Uterus (tissue), 4 donors: ENCODE measurements at places on chromosomes 12 and 14. TPM values are rescaled to one million over a fixed set of nuclear protein-coding genes. Genes with fewer than 3 reads are reported as not detected.
A peak's percentile ranks its signal among the peaks of the same experiment; 100 is the strongest.

GRCh38 chr12:29893002-29893401, 109.3 kb upstream of the TMTC1 start:
- no peaks in the 10 kb centered on the region for H3K36me3 ChIP-seq
- H3K4me1 ChIP-seq = no peaks in the 10 kb centered on the region
- no peaks in the 10 kb centered on the region for H3K27me3 ChIP-seq
- no peak overlapping the region for H3K4me3 ChIP-seq

- peak; percentile 50 for DNase-seq
- H3K27ac ChIP-seq = no peak overlapping the region
- H3K36me3 ChIP-seq = no peaks in the 10 kb centered on the region
- no peaks in the 10 kb centered on the region for H3K27me3 ChIP-seq
- no peak overlapping the region for H3K4me3 ChIP-seq
These were observed 14.7 kb upstream of the TEAD4 start for GRCh38 chr12:2944401-2945047.

DNA sequence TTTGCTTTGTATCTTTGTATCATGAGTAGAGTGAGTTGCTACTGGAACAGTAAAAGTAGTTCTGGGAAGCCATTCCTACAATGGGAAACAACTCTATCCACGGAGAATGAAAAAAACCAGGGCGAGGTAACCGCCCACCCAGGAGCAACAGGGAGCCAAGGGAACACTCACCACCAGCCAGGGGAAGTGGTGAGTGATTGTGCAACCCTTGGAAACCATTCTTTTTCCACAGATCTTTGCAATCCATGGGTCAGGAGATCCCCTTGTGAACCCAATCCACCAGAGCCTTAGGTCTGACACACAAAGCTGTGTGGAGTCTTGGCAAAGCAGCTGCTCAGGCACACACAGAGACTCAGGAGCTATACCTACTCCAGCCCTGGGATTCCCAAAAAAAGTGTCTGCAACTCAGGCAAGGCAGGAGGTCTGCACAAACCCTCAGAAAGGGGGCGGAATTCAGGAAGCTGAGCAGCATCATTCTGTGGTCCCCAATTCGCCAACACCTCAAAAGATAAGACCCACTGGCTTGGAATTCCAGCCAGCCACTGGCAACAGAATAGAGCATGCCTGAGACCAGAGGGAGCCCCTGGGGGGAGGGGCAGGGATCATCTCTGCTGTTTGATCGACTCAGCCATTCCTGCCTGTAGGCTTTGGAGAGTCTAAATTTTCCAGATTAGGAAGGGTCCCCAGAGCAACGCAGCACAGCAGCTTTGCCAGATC, 52.1 kb upstream of the PPFIA2 start:
- no peak for DNase-seq
- H3K4me1 ChIP-seq = no peaks in the 10 kb centered on the region
- no peaks in the 10 kb centered on the region for H3K36me3 ChIP-seq

- H3K27ac ChIP-seq = no peak overlapping the region
- H3K4me3 ChIP-seq = no peak overlapping the region
- no peak for DNase-seq
- H3K27me3 ChIP-seq = no peaks in the 10 kb centered on the region
These were observed 151.5 kb downstream of the PLXNC1 start for GRCh38 chr12:94299846-94300245.

Gene ANKRD52
- 0.88 TPM for total RNA-seq

Gene CAPZA3
- not detected for total RNA-seq

Gene SOCS2
- total RNA-seq = 345 TPM

Gene PMEL
- total RNA-seq = not detected
